ENCODE measurements at places on chromosomes 2 and 18.

GRCh38 chr18:35368595-35368994 is 8.5 kb downstream of the ZNF396 start:
- DNase-seq, result no peak

DNA sequence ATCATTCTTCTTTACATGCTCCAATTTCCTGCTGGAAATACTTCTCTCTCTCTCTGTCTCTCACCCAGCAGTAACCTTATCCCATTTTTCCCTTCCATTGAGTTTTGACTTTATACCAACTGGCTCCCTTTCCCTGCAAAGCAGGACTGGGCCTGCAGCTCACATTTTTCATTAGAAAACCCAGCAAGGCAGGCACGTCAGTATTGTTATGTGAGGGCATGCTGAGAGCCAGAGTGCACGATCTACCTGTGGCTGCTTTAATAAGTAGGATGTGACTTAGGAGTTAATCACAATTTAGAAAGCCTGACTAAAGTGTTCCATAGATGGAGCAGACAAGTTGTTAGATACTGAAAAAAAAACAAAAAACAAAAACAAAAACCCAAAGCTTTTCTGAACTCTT is 5.2 kb upstream of the NDUFV2 start:
- DNase-seq, result no peak

- no peak for DNase-seq
Measured at GRCh38 chr18:68837665-68838451, 40.0 kb downstream of the CCDC102B start.

GRCh38 chr18:49560624-49561288 is 1.1 kb upstream of the LIPG start:
- peak; percentile 4 for DNase-seq

GRCh38 chr2:23827287-23827686 is 99.6 kb downstream of the ATAD2B start:
- DNase-seq, result no peak

DNA sequence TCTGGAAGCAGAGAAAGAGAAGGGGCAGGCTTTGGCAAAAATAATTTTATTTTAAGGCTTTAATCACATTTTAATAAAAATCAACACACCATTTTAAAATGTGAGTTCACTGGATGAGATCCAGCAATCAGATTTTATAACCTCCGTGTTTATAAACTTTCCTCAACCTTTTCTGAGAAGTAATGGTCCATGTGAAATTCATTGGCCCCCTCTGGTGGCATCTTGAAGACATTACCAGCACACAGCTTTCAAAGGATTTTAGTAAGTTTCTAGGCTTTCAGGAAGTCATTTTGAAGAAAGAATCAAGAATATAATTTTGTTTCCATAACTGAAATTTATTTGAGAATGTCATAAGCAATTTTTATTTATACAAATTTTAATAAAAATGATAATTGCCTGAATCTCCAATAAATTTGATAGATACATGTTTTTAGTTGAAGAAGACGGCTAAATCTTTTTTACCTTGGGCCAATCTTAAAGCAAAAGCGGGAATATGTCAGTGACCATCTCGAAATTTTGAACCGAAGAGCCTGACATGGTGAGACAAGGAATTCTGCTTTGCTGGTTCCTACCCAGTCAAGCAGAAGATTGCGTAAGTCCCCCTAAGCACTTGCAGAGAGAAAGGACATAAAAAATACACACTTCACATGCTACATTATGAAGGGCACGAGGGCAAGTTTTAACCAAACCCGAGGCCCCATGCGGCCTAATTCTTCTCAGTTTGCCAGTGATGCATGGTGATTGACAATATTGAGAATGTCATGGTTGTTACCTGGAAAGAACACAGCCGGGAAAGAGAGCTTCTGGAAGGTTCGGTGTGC is 128.4 kb upstream of the CBLN2 start:
- no peak for DNase-seq

GRCh38 chr2:58557176-58557575 is 316.1 kb upstream of the FANCL start:
- DNase-seq, result no peak

GRCh38 chr2:138622613-138623012 is 121.0 kb downstream of the SPOPL start:
- DNase-seq, result no peak

- no peak for DNase-seq
Measured at GRCh38 chr2:75480971-75481836, 79.5 kb downstream of the EVA1A start.

DNA sequence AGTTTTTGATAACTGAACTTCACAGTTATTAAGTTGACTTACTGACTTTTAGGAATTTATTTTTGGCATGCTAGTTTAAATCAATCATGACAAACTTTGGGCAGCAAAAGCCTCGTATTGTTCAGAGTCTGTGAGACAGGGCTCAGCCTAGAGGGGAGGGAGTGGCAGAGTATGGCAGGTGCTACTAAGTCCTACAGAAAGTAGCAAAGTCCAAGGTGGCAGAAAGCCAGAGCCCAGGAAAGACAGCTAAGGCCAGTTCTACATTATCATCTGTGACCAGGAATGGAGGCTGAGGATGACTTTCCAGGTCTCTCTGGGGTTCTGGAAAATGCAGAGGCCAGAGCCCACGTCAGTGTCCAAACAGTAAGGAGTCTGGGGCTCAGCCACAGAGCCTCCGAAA is 34.2 kb downstream of the CHST10 start:
- no peak for DNase-seq

GRCh38 chr2:151357359-151357758 is at the start of gene TNFAIP6:
Gene TNFAIP6, plus strand, starts transcription at chr2:151357592. Its CDS starts 75 bp downstream, at chr2:151357667.
- no peak for DNase-seq

DNA sequence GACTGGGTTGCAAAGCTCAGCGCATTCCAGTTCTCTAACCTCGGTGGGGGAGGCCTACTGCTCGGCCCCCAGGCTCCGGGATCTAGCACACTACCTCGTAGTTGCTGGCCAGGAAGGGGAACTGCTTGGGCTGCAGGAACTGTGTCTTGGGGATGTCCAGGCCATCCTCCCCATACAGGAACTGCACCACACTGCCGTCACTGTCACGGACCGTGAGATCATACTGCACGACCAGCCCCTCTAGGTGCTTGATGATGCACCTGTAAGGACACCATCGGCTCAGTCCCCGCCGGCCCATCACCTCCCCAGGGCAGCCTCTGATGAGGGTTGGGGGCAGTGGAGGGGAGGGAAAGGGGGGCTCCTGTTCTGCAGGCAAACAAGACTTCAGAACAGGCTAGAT is 61.6 kb downstream of the POLR1A start:
- DNase-seq, result no peak

GRCh38 chr2:33437297-33437696 is 39.2 kb upstream of the RASGRP3 start:
- no peak for DNase-seq

GRCh38 chr2:166285215-166285614 is 90.5 kb downstream of the SCN9A start:
- DNase-seq, result no peak

DNA sequence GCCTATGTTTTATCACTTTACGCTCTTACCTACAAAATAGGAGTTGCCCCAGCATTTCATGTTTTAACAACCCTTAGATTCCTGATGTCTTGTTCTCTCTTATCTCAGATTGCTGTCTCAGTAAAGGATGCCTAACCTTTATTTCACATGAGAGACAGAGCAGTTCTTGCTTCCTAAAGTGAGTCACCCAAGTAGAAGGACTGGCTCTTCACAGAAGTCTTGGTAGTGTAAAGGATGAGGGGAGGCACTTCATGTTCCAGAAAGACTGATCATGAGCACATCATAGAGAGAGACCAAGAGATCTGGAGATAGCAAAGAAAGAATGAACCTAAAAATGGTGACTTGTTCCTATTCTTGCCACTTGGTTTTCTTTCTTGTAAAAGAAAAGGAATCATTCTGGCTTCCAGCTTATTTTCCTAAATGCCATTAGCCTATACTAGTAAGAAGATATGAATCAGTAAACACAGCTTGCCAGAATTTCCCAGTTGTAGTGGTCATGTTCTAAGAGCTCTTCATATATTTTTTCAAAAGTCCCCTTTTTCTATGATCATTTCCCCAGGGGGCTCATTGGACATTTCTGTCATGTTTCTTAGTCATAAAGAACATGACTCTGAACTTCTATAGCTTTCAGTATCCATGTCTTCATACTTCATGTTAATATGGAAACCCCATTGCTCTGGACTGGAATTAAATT is 54.9 kb downstream of the MAPRE2 start:
- DNase-seq, result no peak

- DNase-seq, result peak; percentile 35
Measured at GRCh38 chr2:7825591-7826312, 856.1 kb upstream of the ID2 start.

- DNase-seq, result no peak
Measured at GRCh38 chr2:160825433-160825832, 331.8 kb upstream of the RBMS1 start.

- no peak for DNase-seq
Measured at GRCh38 chr2:145835665-145836064, 1315.7 kb upstream of the ZEB2 start.

DNA sequence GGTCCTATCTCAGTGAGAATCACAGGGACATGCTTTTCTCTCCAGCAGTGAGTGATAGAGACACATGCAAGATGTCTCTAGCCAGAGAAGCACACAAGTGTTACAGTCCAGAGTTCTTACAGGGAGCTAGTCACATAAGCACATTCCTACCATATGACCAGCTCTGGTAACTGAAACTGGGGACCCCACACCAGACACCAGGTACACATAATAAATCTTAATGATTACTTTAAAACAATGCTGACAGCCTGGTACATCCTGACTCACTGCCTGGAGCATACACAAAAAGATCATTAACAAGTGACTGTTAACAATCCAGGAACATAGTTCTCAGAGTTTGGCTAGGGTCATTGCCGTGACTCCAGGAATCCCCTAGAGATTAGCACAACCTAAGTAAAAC is 53.6 kb downstream of the GALNT1 start:
- DNase-seq, result no peak

- DNase-seq, result no peak
Measured at GRCh38 chr18:62389761-62390481, 64.8 kb downstream of the TNFRSF11A start.

GRCh38 chr2:187329586-187329985 is 118.5 kb downstream of the CALCRL start:
- no peak for DNase-seq

- DNase-seq, result no peak
Measured at GRCh38 chr2:241801611-241802420, 7.2 kb upstream of the NEU4 start.

DNA sequence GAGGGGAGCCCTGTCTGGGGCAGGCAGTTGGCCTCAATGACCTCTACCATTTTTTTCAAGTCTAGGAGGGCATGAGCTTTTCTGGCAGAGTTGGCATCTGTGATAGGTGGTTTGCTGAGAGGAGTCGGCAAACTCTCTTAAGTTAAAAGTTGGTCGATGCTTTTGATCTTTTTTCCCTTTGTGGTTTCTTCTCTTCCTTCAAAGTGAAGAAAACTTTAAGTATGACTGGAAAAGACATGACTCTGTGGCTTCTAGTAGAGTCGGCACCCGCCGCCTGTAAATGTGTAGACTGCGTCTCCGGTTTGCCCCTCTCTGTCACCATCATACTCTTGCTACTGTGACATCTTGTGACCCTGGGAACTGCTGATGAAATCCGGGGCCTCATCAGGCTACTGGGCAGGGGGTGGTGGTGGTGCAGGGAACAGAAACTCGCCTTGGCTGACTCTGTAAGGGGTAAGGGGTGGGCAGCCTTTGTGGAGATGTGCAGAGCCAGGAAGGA is 21.1 kb downstream of the INPP5D start:
- peak; percentile 58 for DNase-seq

- DNase-seq, result no peak
Measured at GRCh38 chr18:73888565-73888964, 259.1 kb downstream of the FBXO15 start.

GRCh38 chr2:117885308-117885707 is 70.8 kb downstream of the DDX18 start:
- DNase-seq, result no peak

GRCh38 chr2:29000481-29000880 is 19.4 kb downstream of the TOGARAM2 start:
- no peak for DNase-seq

DNA sequence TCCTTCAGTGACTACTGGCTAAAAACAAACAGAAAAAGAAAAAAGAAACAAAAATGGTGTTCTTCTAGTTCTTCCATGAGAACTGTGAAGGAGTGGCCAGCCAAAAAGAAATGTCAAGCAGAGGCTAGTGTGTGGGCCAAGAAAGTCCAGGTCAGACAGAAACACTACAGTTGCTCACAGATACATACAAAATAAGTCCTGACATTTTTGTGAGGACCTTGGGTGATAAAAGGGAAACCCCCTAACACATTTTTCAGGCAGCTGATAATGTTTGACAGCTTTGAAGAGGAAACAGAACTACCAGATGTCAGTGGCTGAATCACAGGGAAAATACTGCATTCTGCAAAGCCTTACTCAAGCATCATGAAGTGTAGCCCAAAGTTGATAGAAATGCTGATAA is 28.1 kb downstream of the ARHGAP25 start:
- no peak for DNase-seq

DNA sequence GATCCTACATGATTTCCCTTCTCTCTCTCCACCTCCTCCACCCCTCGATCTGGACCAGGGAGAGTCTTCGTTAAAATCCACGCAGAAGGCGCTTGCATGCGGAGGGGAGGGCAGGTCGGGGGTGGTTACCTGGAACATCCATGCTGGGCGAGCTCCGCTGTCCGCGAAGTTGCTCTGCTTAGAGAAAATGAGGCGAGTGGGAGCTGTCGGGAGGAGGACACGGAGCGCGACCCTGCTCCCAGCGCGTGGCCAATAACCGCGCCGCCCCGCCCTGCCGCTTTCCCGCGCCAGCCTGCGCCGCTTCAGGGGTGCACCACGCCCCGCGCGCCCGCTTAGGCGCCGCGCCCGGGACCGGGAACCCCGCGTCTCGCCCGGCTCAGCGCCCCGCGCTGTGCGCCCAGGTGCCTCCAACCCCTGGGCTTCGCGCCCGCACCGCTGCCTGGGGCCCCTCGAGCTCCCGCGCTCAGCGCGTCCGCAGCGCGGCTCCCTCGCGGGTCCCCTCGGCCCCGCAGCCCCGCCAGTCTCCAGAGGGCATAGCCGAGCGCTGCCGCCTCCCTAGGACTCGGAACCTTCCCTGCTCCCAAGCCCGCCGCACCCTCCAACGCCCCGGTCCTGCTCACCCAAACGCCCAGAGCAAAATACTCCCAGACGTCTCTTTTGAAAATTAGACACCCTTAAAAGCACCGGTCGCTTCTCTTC is 636 bp downstream of the CBLN2 start:
- no peak for DNase-seq

- no peak for DNase-seq
Measured at GRCh38 chr2:173797586-173798263, 167.4 kb downstream of the SP3 start.

DNA sequence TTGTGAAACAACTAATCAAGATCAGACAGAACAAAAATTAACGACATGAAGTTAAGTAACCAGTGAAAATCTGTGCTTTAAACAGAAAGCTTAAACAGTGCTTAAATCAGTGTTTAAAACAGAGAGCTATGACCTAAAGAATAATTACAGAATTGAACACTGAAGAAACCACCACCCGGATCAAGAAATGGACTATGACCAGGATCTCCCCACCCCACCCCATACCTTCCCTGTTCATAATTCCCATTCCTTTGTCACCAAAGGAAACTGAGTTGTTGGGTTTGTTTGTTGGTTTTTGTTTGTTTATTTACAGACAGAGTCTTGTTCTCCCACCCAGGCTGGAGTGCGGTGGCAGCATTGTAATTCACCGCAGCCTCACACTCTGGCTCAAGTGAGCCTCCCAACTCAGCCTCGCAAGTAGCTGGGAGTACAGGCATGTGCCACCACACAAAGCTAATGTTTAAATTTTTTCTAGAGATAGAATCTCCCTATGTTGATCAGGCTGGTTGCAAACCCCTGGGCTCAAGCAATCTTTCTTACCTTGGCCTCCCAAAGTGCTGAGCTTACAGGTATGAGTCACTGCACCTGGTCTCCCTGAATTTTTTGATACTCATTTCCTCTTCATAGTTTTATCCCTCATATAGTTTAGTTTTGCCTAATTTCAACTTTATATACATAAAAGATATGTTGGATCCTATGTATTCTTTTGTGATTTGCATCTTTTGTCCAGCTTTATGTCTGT is 8.2 kb upstream of the ALPG start:
- no peak for DNase-seq

Data from stimulated activated CD4-positive, alpha-beta T cell treated with anti-CD3 and anti-CD28 coated beads, Interleukin-12 subunit alpha, Interleukin-12 subunit beta, amount 100 ng/mL, for 24 hours (primary cell).